CD4-positive, alpha-beta T cell treated with Interleukin-12 subunit alpha and Interleukin-12 subunit beta, for 1 hour (primary cell): ENCODE measurements at places on chromosomes 12 and 14.

- peak; percentile 94 for DNase-seq
These were observed 7.7 kb downstream of the UBC start for GRCh38 chr12:124906606-124907261.

DNA sequence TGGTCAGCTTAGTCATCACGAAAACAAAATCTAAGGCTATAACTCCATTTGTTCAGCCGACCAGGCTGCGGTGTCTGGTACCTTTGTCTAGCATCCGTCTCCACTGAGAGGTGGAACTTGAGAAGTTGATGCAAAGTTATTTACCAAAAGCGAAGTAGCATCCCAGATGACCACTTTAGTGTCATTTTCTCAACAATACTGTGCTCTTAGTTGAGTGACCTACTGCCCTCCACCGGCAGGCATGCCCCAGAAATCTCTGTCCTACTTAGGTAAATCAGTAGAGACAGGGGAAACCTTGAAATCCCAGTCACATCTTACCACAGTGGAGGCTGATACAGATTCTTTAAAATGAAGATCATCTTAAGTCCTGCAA lies 1.3 kb upstream of the ST8SIA1 start:
- DNase-seq, result no peak

GRCh38 chr14:71071042-71071441 lies 163.8 kb downstream of the PCNX1 start:
- DNase-seq, result no peak

DNA sequence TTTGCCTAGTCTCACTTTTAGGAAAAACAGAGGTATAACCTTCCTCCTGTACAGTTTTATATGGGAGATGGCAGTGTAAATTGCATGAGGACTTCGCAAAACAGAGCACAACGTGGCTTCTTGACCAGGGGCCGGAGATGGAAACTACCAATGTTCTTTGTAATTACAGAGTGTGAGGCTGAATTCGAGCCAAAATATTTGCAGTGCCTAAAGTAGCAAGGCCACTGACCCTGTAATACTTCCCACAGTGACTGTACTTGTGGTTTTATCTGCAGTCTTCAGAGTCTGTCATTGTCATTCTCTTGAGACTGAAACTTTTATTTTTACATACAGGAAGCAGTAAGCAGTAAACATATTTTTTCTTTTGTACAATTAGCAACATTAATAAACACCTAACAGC lies 98.9 kb downstream of the RERG start:
- DNase-seq, result no peak

DNA sequence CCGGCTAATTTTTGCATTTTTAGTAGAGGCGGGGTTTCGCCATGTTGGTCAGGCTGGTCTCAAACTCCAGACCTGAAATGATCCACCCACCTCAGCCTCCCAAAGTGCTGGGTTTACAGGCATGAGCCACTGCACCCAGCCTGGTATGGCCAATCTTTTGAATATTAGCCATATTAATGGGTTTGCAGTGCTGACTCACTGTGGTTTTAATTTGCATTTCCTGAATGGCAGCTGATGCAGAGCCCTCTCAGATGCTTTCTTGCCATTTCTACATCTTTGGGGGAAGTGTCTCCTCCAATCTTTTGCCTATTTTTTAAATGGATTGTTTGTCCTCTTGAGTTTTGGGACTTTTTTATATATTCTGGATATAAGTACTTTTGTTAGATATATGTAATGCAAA lies 55.5 kb upstream of the NPAS3 start:
- DNase-seq, result no peak

DNA sequence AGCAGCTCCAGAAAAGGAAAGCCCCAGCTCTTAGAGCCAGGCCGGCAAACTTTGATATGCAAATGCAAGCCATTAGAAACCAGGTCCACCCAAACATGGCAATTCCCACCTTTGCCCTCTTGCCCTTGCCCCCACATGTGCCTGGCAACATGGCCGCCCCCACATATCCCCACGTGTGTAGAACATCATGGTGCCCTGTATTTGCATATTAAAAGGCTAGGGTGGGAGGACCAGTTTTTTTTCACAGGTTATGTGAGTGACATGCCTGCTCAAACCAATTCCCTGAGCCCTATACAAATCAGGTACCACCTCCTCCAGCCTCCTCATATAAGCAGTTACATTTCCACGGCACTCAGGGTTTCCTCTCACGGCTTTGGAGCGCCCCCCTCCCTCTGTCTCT lies 6.1 kb upstream of the ALDH1L2 start:
- DNase-seq, result no peak

GRCh38 chr12:51508285-51508684 lies 82.7 kb upstream of the SCN8A start:
- no peak for DNase-seq

DNA sequence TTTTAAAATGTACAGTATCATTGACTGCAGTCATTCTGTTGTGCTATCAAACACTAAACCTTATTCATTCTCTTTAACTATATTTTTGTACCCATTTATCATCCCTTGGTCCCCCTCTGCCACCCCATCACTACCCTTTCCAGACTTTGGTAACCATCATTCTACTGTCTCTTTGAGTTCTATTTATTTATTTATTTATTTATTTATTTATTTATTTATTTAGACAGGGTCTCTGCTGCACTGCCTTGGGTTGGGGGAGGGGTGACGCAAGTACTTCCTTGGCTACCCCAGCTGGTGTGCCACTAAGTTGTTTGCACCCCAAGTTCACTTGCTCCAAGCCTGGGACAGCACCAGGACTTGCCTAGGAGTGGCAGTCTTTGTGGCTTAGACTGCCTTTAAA lies 427.8 kb upstream of the NOVA1 start:
- DNase-seq, result no peak

GRCh38 chr14:96090441-96091148 lies 51.4 kb downstream of the C14orf132 start:
- no peak for DNase-seq

DNA sequence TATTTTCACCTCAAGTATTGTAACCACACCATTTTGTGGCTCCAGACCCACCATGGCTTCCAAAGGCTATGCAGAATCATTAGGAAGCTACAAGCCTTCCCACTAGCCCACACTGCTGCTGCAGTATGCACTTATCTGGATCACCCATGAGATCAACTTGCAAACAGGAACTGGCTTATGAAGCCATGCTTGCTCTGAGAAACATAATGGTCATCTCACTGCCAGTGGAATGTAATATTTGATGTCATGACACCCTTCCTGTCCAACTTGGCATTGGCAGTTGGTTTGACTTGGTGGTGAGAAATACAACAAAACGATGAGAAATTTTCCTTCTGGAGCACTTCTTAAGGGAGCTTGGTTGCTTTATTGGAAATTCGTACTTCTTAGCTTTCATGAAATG lies 69.3 kb upstream of the FRMD6 start:
- DNase-seq, result no peak

DNA sequence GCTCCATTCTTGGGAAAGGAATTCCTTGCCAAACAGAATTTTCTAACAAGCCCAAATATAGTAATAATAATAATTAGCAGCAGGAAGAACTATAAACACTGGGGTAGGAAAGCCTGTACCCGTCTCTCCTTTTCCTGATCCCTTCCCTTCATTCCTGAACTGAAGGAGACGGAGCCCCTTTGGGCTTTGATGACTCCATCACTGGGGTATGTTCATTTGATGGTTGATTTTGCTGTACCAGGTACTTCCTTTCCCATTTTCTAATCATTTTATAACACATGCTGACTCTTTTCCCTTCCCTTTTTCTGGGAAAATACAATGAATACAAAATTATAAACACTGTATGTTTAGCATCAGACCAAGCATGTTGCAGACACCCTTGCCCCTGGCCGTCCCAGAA lies 3.6 kb upstream of the RCOR1 start:
- no peak for DNase-seq

DNA sequence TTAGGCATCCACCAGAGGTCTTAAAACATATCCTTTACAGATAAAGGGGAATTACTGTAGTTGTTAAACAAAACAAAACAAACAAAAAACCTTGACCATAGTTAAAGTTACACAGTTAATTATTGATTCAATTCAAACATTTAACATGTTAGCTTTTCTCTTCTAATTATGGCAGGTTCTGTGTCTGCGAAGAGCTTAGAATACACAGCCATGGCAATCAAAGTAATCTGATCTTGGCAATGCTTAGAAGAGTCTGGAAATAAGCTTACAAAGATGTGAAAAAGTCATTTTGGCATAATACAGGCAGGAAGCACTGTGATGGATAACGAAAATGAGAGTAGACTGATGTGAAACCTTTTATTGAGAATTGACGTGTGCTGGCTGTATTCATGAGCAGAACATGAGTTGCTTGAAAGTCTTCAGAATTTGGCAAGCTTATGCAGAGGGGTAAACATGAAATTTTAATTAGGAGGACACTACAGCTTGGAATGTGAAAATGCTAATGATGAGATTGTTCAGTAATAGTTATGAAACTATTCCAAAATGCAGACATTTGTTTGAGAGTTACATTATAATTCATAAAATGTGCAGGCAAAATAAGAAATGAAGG lies 629.6 kb downstream of the FSCB start:
- no peak for DNase-seq

- DNase-seq, result no peak
These were observed 270.7 kb upstream of the GARIN2 start for GRCh38 chr14:66918527-66918926.
